ENCODE measurements at places on chromosomes 7 and 10.

DNA sequence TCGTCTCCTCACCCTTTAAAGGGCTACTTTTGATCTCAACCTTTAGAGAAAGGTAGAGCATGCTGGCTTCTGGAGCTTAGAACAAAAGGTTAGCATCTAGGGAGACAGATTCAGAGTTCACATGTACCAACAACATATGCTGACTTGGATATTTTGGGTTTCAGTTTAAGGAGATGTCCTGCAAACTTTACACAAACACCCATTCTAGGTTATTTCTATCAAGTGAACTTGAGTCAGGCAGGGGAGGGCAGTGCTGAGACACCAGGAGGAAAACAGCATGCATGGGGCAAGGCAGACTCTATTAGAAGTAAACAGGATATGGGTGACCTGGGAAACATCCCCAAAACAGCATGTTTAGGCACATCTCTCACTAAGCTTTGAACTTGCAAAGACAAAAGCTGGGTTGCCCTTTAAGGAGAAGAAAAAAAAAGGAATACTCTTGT lies 43.8 kb downstream of the ARL4A start:
- DNase-seq = no peak

GRCh38 chr10:61898435-61898778 lies 3.1 kb upstream of the ARID5B start:
- no peak for DNase-seq

DNA sequence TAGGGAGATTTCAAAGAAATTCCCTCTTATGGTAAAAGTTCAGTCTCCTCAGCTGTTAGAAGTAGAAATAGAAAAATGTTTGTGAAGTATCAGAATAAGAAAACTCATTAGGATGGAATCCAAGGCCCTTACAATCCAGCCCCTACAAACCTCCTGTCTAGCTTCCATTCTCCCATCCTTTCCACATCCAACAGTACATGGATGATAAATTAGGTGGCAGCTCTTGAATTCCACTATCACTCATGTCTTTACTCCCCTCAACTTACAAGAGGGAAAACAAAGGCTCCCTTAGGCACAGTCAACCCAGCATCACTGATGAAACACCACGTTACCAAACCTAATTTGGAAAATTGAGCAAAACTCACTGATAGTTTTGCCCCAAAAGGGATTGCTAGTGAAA lies 23.0 kb downstream of the FAM13C start:
- no peak for DNase-seq

- no peak for DNase-seq
Observed at GRCh38 chr7:140881507-140882228, 43.1 kb downstream of the BRAF start.

DNA sequence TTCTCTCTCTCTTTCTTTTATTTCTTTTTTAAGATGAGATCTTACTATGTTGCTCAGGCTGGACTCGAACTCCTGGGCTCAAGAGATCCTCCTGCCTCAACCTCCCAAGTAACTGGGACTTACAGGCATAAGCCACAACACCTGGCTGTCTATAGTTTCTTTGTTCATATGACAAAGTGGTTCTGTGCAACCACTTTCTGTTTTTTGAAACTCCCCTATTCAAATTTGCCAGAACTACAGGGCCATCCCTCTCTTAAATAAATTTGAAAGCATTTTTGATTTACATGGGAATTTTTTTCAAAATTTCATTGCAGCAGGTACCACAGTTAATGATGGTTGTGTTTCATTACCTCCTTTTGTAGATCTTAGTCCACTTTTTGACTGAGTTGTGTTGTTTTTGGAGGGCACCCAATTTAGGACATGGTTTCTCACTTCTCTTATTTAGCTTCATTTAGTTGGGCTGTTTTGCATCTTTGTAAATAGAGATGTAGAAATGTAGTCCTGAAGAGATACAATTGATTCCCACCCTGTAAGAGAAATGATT lies 119.2 kb downstream of the LRRC4 start:
- DNase-seq = no peak

DNA sequence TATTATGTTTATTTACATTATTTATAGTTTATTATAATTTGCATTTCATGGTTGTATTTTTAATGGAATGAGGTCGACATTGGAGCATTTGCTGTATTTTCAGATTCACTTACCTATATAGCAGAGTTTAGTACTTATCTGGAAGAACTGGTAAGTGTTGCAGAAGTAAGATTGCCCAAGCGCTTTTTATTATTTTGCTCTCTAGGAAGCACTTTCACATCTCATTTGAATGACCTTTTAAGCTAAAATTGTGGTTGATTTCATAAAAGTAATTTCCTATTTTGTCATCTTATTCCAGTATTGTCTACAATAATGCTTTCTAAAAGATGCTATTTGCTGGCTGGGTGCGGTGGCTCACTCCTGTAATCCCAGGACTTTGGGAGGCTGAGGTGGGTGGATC lies 28.6 kb downstream of the SEC61A2 start:
- no peak for DNase-seq

GRCh38 chr10:14466257-14466656 lies 135.5 kb upstream of the FRMD4A start:
- DNase-seq = no peak

DNA sequence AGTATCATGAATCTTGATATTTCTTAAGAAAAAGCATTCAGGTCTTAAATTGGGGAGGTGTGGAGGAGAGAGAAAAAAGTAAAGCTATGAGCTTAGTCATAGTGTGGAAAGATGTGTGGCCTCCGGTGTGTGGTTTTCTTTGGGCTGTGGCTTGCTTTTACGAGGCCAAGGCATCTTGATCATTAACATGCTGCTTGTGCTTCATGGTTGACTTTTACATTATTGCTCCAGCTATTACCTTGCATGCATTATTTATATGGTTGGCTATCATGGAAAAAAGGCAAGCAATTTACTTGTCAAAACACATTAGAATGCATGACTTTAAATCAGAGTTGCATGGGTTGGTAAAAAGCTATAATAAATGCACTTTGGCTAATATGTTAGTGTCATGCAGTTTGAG lies 300.7 kb upstream of the ADARB2 start:
- DNase-seq = no peak

DNA sequence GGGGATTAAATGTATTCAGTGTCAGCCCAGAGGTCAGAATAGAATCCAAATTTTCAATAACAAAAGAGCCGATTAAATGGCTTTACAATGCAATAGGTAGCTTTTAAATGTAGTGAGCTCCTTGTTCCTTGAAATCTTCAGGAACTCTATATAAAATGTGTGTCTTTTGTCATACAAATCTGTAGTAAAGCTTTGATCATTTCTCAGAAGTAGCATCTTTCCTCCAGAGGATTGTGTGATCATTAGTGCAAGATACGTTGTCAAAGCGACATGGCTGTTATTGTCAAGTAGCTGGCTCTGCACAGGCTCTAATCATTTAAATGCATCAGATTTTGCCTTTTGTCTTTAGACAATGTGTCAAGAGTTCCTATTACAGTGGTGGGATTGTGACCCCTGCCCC lies 116.1 kb upstream of the NAMPT start:
- no peak for DNase-seq

DNA sequence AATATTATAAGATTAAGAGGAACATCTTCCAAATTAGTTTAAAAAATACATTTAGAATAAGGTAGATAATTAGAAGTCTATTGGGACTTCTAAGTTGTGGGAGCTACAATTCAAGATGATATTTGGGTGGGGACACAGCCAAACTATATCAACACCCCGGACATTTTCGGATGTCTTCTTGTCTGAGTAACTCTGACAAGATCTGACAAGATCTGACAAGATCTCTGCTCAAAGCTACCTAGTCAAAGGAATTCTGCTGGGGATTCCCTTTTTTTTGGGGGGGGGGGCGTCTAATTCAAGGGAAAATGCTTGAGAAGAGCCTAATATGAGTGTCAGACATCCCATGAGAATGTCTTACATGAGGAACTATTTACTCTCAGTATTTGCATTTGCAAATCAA lies 5.2 kb upstream of the AGMO start:
- DNase-seq = no peak

DNA sequence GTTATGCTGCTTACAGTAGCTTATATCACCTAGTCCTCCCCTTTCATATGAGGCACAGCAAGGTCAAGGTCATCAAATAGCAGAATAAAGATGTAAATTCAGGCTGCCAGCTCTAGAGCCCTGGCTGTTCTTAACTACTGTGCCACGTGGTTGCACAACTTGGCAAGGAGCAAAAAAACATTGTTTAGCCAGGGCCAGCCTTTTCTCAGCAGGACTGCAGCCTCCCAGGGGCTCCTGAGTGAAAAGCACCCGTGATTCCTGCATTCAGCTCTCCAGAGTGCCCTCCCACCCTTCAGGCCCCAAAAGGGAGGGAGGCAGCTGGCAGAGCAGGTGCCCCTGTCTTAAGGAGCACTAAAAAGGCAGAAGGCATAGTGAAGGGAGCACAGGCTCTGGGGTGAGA lies 31.8 kb upstream of the TM9SF3 start:
- DNase-seq = no peak

GRCh38 chr10:12808014-12808613 lies 193.4 kb downstream of the CCDC3 start:
- DNase-seq = no peak

DNA sequence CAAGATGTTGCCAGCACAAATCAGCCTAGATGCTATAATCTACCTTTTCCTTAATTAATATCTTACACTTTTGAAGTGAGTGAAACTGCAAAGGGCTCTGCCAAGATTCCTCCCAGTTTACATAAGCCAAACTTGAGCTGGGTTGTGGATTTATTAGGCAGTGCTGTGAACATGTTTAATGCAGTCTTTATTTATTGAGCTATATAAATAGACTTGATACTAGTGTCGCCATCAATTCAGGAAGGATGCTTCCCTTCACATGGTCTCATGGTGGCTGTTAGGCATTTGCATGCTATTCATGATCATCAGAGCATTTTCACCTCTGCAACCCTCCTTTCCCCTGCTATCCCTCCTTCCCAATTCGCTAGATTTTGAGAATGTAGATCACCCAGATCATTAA lies 40.2 kb downstream of the PLEKHS1 start:
- DNase-seq = no peak

DNA sequence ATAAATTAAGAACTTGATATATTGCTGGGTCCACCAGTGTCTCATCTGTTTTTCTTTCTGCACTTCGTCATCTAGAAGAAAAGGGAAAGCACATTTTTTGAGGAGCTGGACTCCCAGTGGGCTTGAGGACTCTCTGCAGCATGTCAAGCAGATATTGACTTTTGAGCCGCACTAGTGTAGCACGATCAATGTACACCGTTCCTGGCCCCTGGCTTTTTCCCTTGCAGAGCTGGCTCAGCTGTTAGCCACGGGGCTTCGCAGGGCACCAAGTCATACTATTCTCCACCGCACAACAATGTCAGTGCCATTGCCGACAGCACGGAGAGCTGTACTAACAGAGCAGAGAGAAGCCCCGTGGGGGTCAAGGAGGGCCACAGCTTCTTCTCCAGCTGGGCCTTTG lies 235.4 kb upstream of the HABP2 start:
- no peak for DNase-seq

DNA sequence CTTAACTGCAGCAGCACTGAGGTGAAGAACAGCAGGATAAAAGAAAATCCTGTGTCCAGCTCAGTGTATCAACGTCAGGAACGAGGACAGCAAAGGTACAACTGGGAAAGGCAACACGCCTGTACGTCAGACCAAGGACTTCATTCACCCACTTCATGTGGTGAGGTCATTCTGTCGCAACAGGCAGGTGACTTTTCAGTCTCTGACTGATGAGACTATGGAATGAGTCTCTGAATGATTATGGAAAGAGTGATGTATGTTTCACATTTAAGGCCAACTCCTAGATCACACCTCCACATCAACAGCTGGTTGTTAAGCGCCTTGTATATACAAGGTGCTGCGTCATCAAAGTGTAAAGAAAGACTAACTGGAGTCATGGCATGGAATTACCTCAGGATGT lies 297.6 kb upstream of the SP8 start:
- no peak for DNase-seq

- no peak for DNase-seq
Observed at GRCh38 chr7:108045669-108046068, 42.7 kb upstream of the LAMB1 start.

DNA sequence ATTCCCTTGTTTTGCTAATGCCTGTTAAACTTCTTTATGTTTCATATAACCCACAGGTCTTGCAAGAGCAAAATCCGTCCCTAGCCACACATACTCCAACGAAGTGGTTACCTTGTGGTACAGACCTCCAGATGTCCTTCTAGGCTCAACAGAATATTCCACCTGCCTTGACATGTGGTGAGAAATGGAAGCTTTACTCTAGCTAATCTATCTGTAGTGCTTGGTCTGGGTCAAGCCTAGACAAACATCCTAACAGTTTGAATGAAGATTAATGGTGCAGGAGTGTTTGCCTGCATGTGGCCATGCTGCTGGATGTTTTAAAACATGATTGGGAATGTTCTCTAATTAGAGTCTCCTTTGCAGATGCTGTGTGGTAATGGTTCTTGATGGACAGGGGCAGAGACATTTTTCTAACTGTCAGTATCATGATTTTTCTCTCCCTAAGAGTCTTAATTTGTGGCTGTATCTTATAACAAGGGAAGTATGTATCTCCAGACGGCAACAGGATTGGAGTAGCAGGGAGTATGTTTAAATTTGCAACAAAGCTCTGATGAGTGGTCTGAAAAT lies 308.5 kb upstream of the FZD1 start:
- DNase-seq = peak; percentile 93

DNA sequence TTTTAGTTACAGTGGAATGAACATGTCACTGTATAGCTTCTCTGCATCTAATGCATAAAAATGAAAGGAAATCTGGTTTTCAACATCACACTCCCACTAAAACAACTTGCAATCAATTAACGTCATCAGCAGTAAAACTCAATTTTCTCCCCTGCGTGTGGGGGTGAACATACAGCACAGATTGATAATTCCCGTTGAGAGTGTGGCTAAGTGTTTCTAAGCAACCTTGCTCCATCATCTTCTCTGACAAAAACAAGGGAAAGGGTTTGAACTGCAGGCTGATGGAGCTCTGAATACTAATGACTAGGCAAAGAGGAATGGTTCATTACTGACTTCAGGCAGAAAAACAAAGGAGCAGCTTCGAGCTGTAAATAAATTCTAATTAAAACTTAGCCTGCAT lies 238.3 kb downstream of the PARD3 start:
- no peak for DNase-seq

- no peak for DNase-seq
Observed at GRCh38 chr7:41029072-41029499, 673.8 kb downstream of the INHBA start.

DNA sequence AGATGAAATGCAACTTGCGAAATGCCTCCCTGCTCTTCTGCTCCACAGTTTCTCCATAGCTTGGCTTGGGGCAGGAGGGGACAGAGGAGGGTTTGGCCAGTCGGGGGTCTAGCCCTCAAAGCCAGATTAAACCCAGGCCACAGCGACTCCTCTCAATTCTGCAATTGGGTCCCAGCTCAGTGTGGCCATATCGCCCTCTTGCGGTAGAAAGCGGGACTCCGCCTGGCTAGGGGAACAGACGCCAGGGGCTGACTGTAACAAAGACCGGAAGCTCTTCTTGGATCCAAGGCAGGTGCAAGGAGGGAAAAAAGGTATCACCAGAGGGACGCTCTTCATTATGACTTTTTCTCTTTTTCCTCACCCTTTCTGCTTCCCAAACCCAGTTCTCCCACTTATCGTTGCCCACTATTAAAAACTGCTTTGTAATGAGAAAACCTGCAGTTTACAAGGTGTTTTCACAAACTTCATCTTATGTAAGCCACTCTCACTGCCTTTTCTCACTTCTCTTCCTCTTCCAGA lies 36.6 kb upstream of the TNPO3 start:
- peak; percentile 27 for DNase-seq

All from NCI-H187 treated with DMSO at 0.1 percent for 48 hours (cell line).